ENCODE measurements at places on chromosomes 7 and 10. TPM values are rescaled to one million over a fixed set of nuclear protein-coding genes. Genes with fewer than 3 reads are reported as not detected.

DNA sequence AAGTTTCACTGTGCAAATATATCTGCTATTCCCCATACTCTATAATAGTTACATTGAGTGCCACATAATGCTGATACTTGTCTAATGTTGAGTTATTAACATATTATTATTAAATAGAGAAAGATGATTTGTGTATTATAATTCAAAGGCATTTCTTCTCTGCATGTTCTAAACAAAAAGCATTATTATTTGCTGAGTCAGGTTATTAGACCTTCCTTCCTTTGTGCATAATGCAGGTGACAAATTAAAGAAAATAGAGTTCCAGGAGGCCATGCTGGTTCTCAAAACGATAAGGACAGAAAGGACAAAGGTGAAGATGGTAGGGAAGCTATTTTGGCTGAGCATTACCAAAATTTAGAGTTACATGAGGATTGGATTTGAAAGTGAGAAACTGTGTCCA lies 85.4 kb upstream of the CYP2C9 start:
- ATAC-seq = no peak

DNA sequence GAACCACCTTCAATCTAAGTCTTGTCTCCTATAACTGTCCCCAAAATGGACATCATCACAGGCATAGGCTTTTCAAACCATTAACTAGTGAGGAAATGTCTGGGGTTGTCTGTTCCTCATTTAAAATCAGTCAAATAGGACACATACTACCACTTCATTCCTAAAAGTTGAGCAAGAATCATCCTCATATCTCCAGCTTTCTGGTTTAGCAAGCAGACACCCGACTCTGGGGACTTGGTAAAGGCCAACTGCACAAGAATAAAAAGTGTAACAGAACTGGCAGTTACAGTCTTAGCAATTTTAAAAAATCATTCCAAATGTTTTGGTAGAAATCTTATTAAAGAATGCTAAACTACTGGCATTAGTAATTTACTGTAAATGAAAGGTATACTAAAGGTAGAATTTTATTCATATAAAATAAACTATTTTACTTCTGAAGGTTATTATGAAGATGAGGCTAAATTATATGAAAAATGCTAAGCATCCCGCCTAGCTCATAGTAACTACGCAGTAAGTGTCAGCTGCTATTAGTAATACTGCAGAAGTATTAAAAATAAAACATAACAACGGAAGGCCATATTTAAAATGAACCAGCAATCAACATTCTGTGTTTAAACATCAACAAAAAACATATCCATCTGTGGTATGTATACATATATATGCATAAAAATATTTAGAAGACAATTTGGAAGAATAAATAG lies 60.8 kb downstream of the ZNF438 start:
- no peak for ATAC-seq

GRCh38 chr10:22486431-22486830 lies 141.1 kb downstream of the SPAG6 start:
- no peak for ATAC-seq

SH2D4B gene
- 0.31 TPM for total RNA-seq

IL2RA gene
- 0.66 TPM for total RNA-seq

DNA sequence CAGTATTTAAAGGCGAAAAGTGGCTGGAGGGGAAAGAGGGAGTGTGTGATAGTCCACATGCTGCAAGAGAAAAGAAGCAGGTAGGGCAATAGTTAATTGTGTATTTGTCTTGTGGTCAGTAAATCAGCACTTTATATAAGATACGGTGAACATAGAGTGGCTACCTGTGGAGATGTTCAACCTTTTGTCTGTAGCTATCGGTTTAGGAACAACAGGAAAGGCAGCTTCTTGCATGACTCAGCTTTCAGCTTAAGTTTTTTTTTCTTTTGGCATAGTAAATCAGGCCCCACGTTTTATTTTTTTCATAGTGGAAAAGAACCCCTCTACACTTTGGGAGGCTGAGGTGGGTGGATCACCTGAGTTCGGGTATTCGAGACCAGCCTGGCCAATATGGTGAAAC lies 14.2 kb upstream of the MTPN start:
- no peak for ATAC-seq

GRCh38 chr7:100856871-100857282 lies 4.4 kb downstream of the SLC12A9 start:
- ATAC-seq = no peak

Measured in motor neuron (in vitro differentiated cells).